Colonic mucosa (tissue), 4 donors: ENCODE measurements at places on chromosomes 5 and 9. TPM values are rescaled to one million over a fixed set of nuclear protein-coding genes. Genes with fewer than 3 reads are reported as not detected.

The XRCC4 gene
- 8.7 TPM for total RNA-seq

DNA sequence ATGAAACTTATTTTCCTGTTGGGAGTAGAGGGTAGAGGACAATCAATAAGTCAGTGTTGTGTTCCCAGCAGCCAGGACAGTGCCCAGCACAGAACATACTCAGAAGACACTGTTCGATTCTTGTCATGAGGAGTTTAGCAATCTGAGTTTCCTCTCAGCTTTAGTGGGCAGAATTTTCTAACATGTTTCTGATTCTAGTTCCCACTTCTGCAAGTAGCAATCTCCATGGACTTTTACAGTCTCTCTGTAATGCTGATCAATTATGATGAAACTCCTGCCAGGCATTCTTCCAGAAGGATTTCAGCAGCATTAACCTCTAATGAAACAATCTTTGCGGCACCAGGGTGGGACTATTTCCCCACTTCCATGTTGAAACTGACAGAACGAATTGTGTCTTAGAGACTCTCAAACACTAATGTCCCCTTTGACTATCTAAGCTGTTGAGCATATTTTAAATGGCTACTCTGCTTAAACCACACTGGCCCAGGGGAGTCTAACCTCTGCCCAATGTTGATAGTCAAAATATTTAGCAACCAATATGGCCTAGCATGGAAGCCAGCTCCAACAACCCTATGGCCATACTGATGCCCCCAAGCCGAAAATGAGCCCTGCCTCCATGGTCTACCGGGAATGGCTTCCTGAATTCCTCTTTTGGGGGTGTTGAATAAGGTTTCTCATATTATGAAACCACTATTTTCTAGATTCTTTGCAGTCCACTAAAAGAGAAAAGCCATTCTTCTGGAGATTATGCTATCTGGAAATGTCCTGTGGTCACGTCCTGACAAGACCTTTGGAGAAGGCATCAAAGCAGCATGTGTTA, 484.3 kb downstream of the BNC2 start:
- H3K36me3 ChIP-seq: no peaks in the 10 kb centered on the region
- no peak overlapping the region for H3K4me3 ChIP-seq
- DNase-seq: no peak

DNA sequence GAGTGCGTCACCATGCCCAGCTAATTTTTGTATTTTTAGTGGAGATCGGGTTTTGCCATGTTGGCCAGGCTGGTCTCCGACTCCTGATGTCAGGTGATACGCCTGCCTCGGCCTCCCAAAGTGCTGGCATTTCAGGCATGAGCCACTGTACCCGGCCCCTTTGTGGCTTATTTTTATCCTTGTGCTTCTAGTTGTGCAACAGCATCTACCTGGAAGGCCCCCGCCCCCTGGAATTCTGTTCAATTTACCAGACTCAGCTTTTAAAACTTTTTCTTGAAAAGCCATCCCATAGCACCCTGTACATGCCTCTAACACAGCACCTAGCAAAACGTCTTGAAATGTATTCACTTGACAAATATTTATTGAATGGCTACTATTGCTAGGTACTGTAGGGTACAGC, 9.7 kb upstream of the GPBP1 start:
- H3K27me3 ChIP-seq: no peaks in the 10 kb centered on the region
- H3K36me3 ChIP-seq: no peaks in the 10 kb centered on the region
- DNase-seq: no peak

DNA sequence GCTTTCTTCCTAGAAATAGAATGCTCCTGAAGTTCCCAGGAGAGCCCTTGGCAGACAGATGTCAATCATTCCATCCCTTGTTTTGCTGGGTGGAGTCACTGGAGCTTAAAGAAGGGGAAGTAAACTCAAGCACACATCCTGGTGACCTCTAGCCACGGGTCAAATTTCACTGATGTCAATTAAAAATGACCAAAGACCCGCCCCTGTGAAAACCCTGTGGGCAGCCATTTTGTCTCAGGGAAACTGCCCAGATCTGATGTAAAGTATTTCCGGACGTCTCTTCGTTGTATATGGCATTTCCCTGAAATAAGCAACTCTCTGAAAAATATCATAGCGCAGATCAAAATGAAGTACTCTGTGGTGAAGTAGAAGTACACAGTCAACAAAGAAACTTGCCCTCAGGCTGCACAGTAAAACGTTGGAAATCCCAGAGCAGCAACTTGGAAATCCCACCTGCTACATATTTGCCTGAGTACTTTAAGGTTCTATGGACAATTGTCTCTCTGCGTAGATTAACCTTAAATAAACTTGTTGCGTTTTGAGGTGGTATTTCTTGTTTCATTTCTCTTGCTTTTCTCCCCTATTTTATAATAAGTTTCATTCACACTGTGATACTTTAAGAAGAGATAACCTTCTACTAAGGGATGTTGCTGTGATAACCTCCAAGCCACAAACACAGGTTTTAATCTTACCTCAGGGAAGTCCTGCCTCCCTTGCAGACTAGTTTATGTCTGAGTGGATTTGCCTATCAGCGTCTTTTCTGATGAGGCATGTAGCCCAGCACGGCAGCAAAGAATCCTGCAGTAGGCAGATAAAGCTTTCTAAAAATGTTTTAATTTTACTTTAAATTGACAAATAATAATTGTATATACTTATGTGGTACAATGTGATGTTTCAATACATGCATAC, 60.9 kb upstream of the PIP5K1B start:
- H3K4me1 ChIP-seq: no peaks in the 10 kb centered on the region
- H3K36me3 ChIP-seq: no peaks in the 10 kb centered on the region
- no peak overlapping the region for H3K4me3 ChIP-seq
- no peak for DNase-seq

The SPAG8 gene
- total RNA-seq: 0.58 TPM

DNA sequence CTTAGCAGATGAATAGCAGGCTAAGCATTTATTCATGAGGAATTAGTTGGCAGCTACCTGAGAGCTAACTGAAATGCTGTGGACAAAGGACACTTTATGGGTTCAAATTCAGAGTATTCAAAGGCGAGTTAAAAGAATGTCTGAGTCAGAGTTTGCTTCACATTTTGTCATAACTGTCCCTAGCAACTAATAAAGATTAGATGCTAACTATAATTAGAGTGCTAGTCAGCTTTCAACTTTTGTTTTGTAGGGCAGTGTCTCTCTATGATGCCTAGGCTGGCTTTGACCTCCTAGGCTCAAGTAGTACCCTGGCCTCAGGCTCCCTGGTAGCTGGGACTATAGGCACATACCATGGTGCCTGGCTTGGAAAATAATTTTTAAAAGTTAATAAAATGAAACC, 4.6 kb downstream of the SMC5 start:
- no peaks in the 10 kb centered on the region for H3K27me3 ChIP-seq
- no peaks in the 10 kb centered on the region for H3K36me3 ChIP-seq
- H3K4me1 ChIP-seq: peaks cover 7% of the 10 kb centered on the region
- no peak for DNase-seq

The UBAP2 gene
- total RNA-seq: 26.9 TPM

The CATSPER3 gene
- 0.82 TPM for total RNA-seq

DNA sequence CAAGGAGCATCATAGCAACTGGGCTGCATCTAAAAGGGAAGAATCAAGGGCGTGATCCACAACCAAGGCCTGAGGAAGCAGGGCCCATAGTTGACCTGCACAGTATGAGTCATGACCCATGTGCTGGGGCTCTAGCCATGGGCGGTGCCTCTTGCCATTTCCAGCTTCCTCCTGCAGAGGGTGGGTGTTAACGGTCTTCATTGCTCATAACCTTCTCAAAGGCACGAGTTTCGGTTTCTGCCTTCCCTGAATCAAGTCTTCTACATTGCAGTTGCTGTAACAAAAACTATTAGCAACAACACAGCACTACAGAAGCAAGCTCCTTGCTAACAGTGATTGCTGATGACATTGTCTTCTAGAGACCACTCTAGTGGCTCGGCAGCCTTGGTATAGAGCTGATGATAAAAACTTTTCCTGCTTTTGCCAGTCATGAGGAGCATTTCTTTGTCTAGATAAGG, 66.9 kb downstream of the CTSL start:
- H3K27me3 ChIP-seq: no peaks in the 10 kb centered on the region
- no peaks in the 10 kb centered on the region for H3K4me1 ChIP-seq
- peak; percentile 50 for DNase-seq
- no peaks in the 10 kb centered on the region for H3K36me3 ChIP-seq
- peak overlapping the region; percentile 20 for H3K27ac ChIP-seq

DNA sequence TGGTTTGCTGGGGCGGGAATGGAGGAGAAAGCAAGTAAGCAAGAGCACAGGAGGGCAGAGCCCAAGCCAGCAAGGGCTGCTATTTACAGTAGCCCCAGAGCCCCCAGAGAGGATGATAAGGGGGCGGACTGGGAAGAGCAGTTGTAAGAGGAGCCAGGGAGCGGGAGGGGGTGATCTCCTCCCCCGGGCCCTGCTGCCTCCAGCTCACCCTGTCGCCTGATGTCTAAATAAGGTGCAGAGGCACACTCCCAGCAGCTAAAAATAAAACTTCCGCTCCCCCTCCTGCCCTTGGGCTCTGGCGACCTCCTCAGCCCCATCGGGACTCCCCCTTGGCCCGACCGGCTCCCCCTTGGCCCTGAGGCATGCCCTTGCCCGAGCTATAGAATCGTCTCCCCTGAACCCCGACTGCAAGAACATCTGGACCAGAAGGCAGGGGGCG, 14.4 kb upstream of the CCDC69 start:
- DNase-seq: no peak
- peak overlapping the region; percentile 5 for H3K27ac ChIP-seq
- H3K27me3 ChIP-seq: no peaks in the 10 kb centered on the region

GRCh38 chr9:133994353-133995011, 2.4 kb upstream of the VAV2 start:
- peak; percentile 87 for DNase-seq
- H3K4me3 ChIP-seq: no peak overlapping the region
- no peaks in the 10 kb centered on the region for H3K36me3 ChIP-seq
- H3K4me1 ChIP-seq: peaks cover 8% of the 10 kb centered on the region

DNA sequence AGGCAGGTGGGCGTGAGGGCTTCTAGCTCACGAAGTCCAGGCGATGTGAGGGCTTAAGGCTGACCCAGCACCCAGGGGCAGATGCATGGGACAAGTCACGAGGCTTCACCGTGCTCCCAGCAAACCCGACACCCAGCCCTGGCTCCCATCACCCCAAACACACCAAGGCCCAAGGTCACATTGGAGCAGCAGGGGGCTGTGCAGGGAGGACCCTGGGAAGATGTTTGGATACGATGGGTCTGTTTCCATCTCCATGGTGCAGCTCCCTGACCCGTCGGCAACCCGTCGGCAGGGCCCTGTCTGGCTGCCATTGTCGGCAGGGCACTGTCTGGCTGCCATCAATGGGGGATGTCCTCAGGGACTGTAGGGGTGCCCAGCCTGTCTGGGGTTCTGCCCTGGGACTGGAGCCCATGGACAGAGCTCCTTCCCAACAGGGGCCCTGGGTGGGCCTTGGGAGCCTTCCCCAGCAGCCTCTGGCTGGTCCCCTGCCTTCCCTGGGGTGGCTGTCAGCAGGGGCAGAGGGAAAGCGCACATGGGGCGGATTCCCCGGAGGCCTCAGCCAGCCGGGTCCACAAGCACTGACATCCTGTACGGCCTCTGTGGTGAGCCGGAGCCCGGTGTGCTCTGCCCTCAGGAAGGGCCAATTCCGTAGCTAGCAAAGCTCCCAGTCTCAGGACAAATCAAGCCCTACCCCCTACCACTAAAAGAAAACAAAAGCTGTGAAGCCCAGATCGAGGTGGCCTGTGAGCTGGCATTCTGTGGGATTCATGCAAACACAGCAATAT, 47.1 kb downstream of the NACC2 start:
- DNase-seq: no peak
- H3K27ac ChIP-seq: no peak overlapping the region
- no peaks in the 10 kb centered on the region for H3K27me3 ChIP-seq
- H3K4me1 ChIP-seq: peaks cover 18% of the 10 kb centered on the region
- H3K36me3 ChIP-seq: no peaks in the 10 kb centered on the region

- H3K27me3 ChIP-seq: no peaks in the 10 kb centered on the region
- no peak overlapping the region for H3K4me3 ChIP-seq
- no peaks in the 10 kb centered on the region for H3K4me1 ChIP-seq
- DNase-seq: no peak
These were observed 20.4 kb upstream of the MED10 start for GRCh38 chr5:6398570-6399230.

DNA sequence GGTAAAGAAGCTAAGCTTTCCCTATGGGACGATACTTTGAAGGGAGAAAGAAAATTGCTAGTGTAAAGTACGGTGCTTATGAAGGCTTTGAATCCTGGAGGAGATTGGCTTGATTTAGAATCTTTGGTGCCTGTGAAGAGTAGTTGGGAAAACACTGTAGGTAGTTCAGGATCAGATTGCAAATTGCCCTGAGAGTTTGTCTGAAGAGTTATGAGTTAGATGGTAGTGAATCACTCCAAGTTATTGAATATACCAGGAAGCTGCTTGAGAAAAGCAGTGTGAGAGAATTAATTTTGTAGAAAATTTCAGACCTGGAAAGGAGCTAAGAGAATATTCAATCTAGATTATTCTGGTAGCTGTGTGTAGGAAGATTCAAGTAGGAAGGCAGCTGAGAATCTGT, 11.5 kb downstream of the MAN2A1 start:
- H3K27ac ChIP-seq: no peak overlapping the region
- H3K36me3 ChIP-seq: no peaks in the 10 kb centered on the region
- H3K4me3 ChIP-seq: no peak overlapping the region
- no peaks in the 10 kb centered on the region for H3K27me3 ChIP-seq
- no peaks in the 10 kb centered on the region for H3K4me1 ChIP-seq
- no peak for DNase-seq

DNA sequence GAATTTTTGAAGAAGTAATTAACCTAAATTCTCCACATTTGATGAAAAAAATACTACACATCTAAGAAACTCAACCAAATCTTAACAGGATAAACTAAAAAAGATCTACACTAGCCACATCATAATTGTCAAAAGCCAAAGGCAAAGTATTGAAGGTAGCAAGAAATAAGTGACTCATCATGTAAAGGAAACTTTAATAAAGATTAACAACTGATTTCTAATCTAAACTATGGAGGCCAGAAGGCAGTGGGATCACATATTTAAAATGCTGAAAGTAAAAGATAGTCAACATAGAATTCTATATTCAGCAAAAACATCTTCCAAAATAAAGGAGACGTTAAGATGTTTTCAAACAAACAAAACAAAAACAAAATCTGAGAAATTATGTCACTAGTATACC, 2002.9 kb downstream of the MAT2B start:
- H3K36me3 ChIP-seq: no peaks in the 10 kb centered on the region
- no peak overlapping the region for H3K27ac ChIP-seq
- no peaks in the 10 kb centered on the region for H3K4me1 ChIP-seq
- no peak for DNase-seq
- no peaks in the 10 kb centered on the region for H3K27me3 ChIP-seq
- H3K4me3 ChIP-seq: no peak overlapping the region

DNA sequence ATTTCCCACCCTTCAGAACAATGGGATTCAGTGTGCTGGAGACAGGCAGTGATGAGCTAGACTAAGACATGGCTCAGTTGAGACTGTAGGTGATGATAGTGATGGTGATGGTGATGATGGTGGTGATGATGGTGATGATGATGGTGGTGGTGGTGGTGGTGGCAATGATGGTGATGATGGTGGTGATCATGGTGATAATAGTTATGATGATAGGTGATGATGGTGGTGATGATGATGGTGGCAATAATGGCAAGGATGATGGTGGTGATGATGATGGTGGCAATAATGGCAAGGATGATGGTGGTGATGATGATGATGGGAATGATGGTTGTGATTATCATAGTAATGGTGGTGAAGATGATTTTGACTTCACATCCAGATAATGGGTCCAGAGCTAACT, 176.7 kb downstream of the NXNL2 start:
- no peaks in the 10 kb centered on the region for H3K4me1 ChIP-seq
- no peak for DNase-seq
- no peak overlapping the region for H3K27ac ChIP-seq
- H3K36me3 ChIP-seq: no peaks in the 10 kb centered on the region
- H3K27me3 ChIP-seq: no peaks in the 10 kb centered on the region
- no peak overlapping the region for H3K4me3 ChIP-seq

- no peak overlapping the region for H3K27ac ChIP-seq
- no peak for DNase-seq
- no peaks in the 10 kb centered on the region for H3K36me3 ChIP-seq
- no peak overlapping the region for H3K4me3 ChIP-seq
- no peaks in the 10 kb centered on the region for H3K27me3 ChIP-seq
These were observed 559.2 kb downstream of the PSAT1 start for GRCh38 chr9:78856144-78856543.
